ENCODE measurements at places on chromosomes 7 and 10.
A peak's percentile ranks its signal among the peaks of the same experiment; 100 is the strongest.

GRCh38 chr7:2554661-2555111 lies 638 bp downstream of the BRAT1 start:
- DNase-seq = no peak

- DNase-seq = no peak
Measured at GRCh38 chr10:96768136-96768535, 47.8 kb upstream of the PIK3AP1 start.

GRCh38 chr7:129168231-129169021 lies 20.0 kb upstream of the SMO start:
- DNase-seq = no peak

- DNase-seq = no peak
Measured at GRCh38 chr7:32616625-32617024, 121.3 kb downstream of the AVL9 start.

GRCh38 chr10:97583476-97583875 lies 713 bp upstream of the HOGA1 start:
- no peak for DNase-seq

DNA sequence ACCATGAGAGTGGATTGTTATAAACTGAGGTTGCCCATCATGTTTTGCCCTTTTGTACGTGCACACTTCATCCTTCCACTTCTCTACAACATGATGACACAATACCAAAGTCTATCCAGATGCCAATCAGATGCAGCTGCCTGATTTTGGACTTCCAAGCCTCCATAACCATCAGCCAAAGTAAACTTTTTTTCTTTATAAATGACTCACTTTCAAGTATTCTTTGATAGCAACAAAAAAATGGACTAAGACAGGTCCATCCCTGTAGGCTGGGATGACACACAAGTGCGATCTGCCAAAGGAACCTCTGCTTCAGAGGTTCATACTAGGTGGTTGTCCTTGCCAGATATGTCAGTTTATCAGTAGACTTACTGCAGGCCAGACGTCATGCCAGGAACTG lies 320.2 kb upstream of the FZD1 start:
- no peak for DNase-seq

DNA sequence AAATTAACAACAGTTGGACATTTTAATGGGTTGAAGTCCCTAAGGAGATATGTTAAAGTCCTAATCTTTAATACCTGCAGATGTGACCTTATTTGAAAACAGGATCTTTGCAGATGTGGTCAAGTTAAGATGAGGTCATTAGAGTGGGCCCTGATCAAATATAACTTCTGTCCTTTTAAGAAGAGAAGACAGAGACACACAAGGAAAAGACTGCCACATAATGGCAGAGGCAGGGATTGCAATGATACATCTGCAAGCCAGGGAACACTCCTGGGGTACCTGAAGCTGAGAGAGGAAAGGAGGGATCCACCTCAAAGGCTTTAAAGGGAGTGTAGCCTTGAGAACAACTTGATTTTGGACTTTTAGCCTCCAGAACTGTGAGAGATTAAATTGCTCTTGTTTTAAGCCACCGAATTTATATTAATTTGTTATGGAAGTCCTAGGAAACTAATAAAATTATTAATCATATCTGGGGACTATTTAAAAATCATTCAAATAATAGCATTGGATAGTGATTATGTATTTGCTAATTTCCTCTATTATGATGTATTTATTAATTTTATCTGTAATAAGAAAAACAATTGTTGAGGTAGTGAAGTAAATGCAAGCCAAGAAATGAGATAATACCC lies 700.0 kb upstream of the PCDH15 start:
- DNase-seq = peak; percentile 6

GRCh38 chr10:126375926-126376554 lies 12.2 kb downstream of the ADAM12 start:
- no peak for DNase-seq

GRCh38 chr7:45898222-45898621 lies 9.9 kb downstream of the IGFBP1 start:
- no peak for DNase-seq

GRCh38 chr10:76251841-76252671 lies 820.6 kb downstream of the LRMDA start:
- peak; percentile 89 for DNase-seq

DNA sequence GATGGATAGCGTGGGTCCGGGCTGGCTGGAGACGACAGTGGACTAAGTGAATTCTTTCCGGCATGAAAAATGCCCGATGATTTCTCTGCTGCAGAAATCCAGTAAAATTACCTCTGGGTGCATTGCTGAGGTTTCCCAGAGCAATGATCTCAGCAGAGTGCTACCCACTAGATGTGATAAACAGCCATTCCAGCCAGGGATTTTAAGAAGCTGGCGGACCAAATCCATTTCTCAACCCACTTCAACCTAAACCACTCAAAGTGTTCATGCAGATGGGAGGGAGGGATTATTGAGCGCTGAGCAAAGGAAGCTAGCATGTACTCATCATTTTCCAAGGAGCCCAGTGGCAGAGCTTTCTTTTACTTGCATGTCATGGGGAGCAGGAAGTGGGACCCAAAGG lies 116.7 kb downstream of the PRKCQ start:
- DNase-seq = no peak

DNA sequence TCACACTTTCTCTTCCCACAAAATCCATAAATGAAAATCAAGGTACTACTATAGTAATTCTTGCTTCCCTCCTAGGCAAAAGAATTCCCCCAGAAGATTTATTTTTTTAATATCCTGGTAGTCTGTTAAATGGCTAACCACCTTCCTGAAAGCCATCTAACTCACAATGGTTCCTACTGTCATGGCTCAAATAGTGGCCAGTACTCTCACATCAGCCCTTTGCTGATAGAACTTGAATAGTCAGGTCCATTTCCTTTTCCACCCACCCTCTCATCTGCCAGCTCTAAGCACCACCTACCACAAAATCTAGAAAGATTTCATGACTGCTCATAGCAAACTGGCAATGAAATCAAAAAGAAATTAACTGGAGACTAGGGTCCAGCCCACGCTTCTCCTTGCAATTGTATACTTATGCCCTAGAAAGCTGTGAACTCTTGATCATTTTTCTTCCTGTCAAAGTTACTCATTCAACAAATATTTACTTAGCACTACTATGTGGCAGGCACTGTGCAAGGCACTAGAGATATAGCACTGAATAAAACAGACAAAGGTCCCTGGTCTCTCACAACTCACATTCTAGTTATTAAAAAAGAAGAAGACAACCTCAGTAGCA lies 60.4 kb downstream of the ARMH3 start:
- DNase-seq = no peak

DNA sequence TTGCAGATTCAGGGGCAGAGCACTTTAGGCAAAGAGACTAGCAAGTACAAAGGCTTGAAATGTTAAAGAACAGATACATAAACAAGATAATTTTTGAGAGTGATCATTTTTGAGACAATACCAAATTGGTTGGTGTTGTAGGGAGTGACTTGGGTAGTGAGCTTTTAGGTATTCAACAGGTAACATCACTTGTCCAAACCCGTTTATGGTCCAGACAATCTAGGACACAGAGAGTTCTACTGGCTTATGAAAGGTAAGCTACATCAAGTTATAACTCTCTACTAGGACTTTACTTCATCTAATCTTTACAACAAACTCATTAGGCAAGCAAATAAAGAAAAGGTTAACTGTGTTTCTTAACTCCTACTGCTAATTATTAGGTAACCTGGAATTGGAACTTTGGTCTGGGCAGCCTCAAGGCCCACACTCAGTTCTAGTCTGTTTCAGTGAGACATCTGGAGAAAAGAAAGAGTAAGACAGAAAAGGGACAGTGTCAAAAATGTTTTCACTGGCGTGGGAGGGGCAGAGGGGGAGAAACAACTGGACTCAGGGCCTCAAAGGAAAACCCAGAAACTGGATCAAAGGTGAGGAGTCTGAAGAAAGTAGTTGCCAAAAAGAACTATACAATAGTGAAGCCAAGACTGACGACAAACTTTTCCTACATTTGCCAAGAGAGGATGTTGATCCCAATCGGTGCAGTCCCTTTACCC lies 39.2 kb downstream of the GNAT3 start:
- no peak for DNase-seq

DNA sequence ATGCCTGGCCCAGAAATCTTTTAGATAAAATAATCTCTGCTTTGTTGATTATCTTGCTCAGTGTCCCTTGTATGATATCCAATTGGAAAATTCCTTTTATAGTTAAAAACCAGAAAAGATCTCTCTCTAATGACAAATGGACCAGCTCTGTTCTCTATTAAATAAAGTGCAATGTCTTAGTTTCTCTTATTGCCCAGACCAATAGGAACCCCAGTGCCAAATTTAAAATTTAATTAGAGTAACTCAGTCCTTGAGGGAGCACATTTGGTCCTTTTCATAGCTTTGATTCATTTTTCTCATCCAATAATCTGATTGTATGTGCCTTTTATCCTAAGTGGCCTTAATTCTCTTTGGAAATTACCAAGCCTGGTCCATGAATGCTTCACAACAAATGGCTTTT lies 158.9 kb upstream of the FOXK1 start:
- no peak for DNase-seq

DNA sequence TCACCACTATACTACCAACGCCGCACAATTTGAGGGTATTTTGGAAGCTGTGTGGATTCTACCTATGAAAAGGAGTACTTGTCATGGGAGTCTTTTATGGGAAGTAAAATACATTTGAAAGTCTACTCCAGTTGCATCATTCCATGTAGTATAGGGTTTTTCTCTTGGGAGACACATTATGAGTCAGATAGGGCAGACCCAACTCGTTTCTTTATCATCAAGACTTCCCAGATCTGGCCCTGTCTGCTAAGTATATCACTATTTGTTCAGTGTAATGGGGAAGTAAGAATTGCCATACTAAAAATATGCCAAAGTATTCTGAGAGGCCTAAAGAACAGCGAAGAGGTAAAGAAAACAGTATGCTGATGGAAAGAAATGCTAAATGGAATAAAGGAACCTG lies 144.2 kb downstream of the SPAG6 start:
- no peak for DNase-seq

GRCh38 chr10:34406463-34407323 lies 408.4 kb downstream of the PARD3 start:
- DNase-seq = no peak

DNA sequence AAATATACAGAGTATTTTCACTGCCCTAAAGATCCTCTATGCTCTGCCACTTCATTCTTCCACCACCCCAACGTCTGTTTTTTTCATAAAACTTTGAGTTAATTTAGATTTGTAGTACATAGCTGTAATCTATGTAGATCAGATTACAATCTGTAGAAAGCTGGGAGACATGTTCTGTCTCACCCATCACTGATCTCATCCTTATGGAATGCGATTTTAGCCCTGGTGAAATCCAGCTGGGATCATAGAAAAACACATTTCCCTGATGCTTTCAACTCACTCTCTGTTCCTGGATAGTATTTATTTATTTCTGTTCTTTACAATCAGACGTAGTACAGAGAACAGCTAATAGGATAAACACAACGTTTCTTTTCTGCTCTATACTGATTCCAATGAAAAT lies 521.0 kb downstream of the KIF20B start:
- DNase-seq = no peak

DNA sequence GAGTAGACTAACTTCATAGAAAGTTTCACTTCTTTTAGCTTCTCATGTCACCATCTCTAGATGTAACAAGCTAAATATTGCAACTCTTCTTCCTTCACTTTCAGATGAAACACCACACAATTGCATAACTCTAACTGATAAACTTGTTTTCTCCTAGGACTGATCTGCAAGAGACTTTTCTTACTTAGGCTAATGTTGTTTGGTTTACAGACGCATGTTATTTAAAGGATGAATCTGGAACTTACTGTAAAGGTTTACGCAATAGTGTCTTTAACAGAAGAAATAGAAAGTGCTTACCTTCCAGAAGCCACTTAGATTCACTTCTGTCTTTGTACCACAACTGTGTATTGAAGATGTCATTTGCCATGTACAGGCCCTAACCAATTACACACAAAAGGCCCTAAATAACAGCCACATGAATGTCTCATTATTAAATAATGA lies 22.1 kb upstream of the ZC3HAV1 start:
- DNase-seq = no peak

DNA sequence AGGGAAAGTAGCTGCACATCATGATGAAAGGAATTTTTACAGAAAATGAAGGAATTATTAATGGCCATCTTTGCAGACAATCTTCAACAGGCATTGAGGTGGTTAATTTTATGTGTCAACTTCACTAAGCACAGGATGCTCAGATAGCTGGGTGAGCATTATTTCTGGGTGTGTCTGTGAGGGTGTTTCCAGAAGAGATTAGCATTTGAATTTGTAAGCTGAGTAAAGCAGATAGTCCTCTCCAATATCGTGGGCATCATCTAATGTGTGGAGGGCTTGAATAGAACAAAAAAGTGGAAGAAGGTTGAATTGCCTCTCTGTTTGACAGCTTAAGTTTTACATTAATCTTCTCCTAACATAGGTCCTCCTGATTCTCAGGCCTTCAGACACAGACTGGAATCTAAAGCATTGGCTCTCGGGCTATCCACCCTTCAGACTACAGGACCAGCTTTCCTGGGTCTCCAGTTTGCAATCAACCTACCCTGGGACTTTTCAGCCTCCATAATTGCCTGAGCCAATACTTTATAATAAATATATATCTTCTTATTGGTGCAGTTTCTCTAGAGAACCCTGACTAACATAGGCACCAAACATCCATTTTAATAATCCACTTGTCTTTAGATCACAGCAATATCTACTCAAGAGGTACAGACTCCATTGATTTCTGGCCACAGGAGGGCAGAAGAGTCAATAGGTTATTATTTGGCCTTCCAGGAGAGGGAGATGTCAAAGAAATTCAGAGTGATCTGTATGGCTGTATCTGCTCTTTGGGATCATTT lies 10.5 kb upstream of the CRPPA start:
- DNase-seq = no peak

GRCh38 chr7:110186334-110186733 lies 904.6 kb upstream of the LRRN3 start:
- no peak for DNase-seq

DNA sequence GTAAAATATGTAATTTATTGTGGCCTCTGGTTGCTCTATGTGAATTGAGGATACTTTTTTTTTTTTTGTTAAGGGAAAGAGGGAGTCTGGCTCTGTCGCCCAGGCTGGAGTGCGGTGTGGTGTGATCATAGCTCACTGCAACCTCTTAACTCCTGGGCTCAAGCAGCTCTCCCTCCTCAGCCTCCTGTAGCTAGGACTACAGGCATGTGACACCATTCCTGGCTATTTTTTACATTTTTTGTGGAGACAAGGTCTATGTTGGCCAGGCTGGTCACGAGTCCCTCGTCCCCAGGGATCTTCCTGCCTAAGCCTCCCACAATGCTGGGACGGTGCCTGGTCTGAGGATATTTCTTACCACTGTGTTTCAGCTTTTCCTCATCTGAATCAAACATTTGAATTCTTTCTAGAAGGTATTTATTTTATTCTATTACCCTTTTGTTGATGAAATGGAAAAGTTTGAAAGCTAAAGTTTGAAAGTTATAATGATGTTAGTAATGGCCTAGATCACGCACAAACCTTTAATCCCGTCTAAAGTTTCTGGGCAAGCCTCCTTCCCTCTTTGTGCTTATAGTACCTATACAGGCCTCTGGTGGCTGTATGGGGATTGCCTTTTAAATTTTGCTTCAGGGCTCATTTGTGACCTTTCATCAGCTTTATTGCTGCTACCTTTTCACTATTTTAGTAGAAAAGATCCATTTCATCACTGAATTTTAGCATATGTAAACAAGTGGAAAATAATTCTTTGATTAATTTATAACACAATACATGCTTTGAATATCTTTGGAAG lies 2.0 kb downstream of the IFRD1 start:
- no peak for DNase-seq

All from left renal cortex interstitium (tissue), 4 donors.